ENCODE measurements at places on chromosomes 11 and 22.

GRCh38 chr11:97610854-97611253, 1221.0 kb downstream of the JRKL start:
- no peak for DNase-seq

- DNase-seq: no peak
These were observed 572.2 kb downstream of the TBC1D22A start for GRCh38 chr22:47334601-47335000.

- DNase-seq: no peak
These were observed 2.4 kb downstream of the GNB1L start for GRCh38 chr22:19852177-19852781.

DNA sequence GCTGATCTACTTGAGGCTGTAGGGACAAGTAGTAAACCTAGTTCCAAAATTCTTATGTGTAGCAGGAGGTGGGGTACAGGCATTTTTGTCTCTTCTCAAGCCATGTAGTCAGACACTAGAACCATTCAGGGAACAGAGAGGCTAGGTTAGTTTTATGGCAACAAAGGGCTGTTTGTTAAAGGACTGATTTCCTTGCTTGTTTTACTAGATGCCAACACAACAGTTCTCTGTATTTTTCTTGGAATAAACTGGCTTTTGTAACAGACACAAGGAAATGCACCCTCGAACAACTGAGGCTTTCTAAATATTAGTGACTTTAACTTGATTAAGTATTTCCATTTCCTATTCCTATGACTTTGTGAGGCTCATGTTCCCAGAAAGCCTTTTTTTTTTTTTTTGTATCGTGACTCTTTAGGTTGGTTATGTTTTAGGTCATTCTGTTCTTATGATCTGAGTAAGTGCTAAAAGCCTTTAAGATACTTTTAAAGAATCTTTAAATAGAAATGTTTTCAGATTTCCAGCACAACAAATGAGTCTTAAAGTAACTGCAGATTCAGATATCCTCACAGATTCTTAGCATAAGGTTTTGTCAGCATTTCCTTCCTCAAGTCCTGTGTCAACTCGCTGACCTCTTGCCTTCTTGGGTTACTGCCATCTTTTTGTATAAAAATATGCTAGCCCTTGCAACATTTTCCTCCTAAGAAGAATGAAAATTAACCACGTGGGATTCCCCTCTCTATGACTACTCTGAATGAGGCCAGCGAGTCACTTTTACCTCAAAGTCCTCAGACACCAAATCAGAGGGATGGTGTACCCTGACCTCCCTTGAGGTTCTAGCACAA, 92.5 kb downstream of the CCDC83 start:
- DNase-seq: no peak

GRCh38 chr11:117478126-117478860, 150.6 kb downstream of the CEP164 start:
- no peak for DNase-seq

DNA sequence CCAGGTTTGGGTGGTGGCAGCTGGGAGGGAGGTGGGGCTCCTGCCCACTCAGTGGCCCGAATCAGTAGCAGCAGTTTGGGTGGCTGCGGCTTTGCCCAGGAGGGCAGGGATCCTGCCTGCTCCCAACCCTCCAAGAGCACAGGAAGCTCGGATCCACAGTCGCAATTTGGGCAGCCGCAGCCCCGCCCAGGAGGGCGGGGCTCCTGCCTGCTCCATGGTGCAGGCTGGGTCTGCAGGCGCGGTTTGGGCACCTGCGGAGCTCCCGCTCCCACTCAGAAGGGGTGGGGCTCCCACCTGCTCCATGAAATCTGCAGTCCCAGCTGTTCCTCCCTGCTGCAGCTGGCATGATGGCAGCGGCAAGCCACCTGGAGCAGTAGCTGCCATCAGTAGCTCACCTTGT, 38.1 kb upstream of the CALCB start:
- DNase-seq: no peak

DNA sequence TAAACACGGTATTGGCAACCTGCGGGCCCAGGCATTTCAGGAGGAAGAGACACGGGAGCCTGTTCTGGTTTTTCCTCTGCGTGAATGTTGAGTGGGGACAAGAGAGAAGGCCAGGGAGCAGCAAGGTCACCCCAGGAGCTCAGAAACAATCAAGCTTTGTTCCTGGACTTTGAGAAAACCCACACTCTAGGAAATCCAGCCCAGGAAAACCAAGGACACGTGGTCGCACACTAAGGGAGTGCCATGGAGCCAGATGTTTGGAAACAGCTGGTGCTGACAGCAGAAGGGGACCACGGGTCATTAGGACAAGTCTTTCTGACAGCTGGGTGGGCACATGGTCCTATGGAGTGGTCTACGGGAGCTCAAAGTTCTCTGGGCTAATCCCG, 44.1 kb downstream of the MYH9 start:
- DNase-seq: no peak

DNA sequence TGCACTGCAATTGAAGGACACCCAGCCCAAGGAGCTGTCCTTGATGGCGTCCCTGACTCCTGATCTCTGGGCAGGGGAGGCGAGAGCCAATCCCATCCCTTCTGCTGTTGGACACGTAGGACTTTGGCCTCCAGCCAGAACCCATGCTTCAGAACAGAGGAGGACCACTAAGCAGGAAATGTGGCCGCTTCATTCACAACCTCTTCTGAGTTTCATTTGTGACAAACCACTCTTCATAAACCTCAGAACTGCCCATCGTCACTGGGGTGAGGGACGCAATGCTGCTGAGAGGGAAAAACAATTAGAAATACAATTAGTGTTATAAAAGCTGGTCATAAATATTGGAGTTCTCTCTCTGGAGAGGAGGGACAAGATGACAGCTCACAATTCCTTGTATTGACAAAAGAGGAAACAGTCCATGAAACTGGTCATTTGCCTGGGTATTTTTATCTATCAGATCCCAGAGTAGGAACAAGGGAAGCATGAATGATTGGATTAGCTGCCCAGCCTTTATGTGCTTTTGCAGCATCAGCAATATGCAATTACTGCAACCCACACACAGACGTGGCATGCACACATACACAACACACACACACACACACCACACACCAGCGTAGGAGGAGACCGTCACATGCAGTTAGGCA, 216.5 kb upstream of the CADM1 start:
- DNase-seq: no peak

DNA sequence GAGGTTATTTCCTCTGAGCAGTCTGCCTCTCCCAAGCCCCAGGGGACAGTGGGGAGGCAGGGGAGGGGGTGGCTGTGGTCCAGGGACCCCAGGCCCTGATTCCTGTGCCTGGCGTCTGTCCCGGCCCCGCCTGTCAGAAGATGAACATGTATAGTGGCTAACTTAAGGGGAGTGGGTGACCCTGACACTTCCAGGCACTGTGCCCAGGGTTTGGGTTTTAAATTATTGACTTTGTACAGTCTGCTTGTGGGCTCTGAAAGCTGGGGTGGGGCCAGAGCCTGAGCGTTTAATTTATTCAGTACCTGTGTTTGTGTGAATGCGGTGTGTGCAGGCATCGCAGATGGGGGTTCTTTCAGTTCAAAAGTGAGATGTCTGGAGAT, 3.1 kb downstream of the PIM3 start:
- peak; percentile 54 for DNase-seq

- DNase-seq: no peak
These were observed 407.5 kb upstream of the ANO5 start for GRCh38 chr11:21785351-21785750.

DNA sequence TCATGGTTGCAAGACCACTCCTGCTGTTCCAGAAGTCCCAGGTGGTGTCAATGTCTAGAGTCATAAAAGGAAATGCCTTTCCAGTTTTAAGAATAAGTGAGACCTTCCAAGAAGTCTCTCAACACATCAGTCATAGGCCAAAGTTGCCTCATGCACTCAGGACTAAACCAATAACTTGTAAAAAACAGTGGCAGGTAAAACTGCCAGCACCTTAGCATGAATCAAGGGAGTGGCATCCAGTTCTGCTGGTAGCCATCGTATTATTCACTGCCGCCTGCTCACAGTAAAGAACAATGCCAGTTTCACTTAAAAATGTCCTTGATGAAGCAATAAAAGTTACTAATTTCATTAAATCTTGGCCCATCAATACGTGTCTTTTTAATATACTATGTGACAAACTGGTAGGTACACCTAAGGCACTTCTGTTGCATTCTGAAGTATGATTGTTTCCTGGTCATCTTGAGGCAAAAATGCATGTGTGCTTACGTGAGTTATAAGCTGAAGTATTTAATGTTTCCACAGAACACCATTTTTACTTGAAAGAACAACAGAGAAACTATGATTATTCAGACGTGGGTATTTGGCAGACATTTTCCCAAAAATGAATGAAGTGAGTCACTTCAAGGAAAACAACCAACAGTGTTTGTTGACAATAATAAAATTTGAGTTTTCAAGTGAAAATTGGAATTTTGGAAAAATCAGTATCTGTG, 125.2 kb upstream of the SNX19 start:
- DNase-seq: no peak

GRCh38 chr22:26330971-26331625, 98.0 kb upstream of the ASPHD2 start:
- DNase-seq: peak; percentile 59

GRCh38 chr11:103202048-103202651, 92.9 kb downstream of the DYNC2H1 start:
- peak; percentile 25 for DNase-seq

GRCh38 chr11:116427903-116428637, 344.7 kb downstream of the BUD13 start:
- peak; percentile 37 for DNase-seq

- DNase-seq: no peak
These were observed 2.4 kb downstream of the VPS26B start for GRCh38 chr11:134226806-134227325.

DNA sequence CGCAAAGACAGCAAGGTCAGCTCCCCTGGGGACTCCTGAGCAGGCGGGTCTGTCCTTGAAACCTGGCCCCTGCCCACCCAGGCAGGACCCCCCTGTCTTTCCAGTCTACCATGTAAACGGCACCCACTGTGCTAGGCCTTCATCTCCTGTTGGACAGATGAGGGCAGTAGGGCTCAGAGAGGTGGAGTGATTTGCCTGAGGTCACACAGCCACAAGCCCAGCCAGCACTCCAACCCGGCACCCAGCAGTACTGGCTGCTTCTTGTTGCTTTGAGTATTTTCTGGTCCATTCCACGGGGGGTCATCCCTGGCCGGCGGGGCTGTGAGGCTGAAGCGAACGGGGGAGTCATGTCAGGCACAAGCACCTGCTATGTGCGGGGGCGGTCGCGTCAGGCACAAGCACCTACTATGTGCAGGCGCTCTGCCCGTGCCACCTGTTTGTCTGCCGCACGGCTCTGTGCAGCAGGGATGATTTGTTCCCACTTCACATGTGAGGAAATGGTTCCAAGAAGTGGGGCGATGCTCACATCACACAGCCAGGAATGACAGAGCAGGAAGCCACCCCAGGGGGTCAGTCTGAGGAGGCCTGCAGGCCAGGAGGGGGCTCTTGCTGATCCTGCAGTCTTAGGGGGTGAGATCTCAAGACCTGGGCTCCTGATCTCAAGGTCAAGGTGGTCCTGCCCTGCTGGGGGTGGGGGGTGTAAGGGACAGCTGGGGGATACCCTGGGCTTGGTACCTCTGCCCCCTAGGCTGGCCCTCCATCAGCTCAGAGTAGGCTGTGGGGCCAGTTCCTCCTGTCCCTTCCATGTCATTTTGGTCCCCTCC, 110.7 kb downstream of the CACNA1I start:
- DNase-seq: no peak

DNA sequence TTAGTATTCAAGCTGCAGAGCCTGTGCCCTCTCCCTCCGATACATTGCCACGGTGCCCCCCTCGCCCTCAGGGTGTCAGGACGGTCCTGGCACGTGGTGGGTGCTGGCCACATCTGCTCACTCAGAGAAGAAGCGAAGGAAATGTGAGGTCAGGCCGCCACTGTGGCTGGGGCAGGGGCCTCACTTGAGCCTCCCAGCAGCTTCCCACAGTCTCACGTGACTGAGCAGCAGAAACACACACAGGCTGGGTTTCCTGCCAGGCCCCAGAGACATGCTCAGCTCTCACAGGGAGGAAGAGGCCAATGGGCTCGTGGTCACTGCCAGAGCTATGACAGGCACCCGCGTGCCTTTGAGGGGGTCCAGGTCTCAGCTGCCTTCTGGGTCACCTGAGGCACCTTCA, 37.9 kb upstream of the PRR5 start:
- peak; percentile 50 for DNase-seq

- no peak for DNase-seq
These were observed 315.1 kb upstream of the API5 start for GRCh38 chr11:42996421-42997307.

DNA sequence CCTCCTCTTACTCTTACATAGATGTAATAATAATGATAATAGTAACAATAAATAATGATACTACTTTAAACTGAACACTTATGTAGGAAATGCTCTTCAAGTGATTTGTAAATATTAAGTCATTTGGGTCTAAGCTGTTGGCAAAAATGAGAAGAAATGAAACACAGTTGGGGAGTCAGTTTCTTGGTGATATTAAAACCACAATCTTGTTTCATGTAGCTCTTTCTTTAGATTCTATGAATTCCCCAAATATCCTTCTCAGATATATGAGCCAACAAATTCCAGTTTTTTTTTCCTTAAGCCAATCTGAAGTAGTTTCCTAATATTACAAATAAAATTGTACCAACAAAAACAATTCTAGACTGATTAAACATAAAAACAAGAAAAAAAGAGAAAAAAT, 1115.6 kb upstream of the CNTN5 start:
- no peak for DNase-seq

GRCh38 chr11:82045748-82046457, 687.8 kb downstream of the FAM181B start:
- no peak for DNase-seq

Measured in Jurkat, Clone E6-1 (cell line).